ENCODE measurements at places on chromosomes 12 and 14.

DNA sequence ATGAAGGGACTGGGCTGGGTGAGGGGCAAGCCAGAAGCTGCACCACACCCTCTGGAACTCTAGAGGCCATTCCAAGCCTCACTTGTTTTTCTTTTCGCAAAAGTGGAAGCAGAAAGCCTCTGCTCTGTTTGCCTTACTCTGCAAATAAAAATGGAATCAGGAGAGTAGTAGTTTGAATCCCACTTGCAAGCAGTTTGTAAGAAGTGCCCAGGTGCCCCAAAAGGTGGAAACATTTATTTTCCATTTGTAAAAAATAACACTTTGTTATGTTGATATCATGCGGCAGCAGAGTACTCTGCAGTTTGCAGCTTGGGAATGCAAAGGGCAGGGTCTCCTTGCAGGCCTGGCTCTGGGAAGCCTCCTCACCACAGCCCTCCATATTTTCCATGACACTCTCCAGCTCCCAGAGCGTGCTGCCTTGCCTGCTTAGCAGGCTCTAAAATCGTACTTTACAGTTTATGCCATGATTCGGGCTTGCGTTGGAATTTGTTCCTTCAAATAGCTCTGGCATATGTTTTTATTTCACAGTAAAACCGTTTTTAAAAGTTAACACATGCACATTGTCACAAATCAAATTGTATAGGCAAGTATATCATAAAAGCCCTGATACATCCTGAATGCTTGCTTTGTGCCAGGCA lies 20.0 kb downstream of the TUNAR start:
- no peak for DNase-seq

DNA sequence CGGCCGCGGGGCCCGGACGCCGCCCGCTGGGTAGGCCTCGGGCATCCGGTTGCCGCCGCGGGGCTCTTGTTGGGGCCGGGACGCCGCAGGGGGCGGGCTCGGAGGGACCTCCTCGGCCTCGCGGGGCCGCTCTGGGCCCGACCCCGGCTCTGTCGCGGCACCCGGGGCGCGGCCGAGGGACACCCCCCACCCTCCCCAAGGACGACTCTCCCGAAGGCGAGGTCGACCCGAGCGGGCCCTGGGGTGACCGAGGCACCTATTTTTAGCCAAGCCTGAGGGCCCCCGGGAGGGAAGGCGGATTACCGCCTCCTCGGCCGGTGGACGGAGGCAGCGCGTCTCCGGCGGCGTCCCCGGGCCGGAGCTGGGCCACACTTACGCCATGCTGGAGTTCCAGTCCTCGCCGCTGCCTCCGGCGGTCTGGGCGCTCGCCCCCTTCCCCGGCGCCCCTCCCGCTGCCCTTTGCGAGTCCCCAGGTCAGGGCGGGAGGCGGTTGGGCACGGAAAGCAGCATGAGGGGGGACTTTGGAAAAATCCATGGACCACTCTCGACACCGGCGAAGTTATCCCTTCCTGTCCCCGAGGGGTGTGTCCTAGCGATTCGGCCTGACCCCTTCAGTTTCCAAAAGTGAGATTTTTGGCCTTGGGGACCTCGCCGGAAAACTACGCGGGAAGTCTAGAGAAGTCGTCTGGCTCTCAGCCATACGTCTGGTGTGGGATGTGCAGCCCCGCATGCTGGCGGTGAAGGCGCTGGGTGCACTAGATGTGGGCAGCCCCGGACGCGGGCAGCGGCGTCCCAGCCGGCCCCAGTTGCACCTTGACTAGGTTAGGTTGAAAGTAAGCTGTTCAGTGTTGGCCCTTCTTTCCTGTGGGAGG lies 699 bp downstream of the KTN1 start:
- DNase-seq, result peak; percentile 21

- no peak for DNase-seq
These were observed 170.7 kb downstream of the FOXN3 start for GRCh38 chr14:89246290-89246689.

DNA sequence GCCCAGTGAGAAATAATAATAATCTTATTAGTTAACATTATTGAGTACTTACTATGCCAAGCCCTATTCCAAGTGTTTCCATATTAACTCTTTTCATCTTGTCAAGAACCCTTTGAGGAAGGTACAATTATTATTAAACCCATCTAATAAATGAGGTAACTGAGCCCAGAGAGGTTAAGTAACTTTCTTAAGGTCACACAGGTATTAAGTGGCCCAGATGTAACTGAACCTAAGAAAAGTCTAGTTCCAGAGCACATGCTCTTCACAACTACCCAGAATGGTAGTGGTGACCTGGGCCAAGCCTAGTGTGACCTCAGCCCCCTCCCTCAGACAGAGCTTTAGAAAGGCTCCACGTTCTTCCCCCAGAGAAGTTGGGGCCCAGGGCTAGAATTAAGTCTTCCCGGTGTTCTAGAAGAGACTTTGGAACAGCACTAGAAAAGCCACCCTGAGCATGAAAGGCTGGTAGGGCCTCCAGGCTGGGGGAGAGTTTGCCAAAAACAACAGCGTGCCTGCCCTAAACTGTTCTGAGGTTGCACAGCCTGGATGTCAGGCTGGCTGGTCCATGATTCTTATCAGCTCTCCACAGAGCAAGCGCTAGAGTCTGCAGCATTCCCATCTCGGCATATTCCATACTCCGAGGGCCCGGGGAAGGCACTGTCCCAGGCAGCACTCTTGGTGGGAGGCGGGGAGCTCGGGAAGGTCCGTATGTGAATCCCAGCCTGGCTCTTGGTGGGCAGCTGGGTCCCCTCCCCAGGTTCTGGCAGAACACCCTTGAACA lies 41.3 kb upstream of the CTDSP2 start:
- DNase-seq, result peak; percentile 71

DNA sequence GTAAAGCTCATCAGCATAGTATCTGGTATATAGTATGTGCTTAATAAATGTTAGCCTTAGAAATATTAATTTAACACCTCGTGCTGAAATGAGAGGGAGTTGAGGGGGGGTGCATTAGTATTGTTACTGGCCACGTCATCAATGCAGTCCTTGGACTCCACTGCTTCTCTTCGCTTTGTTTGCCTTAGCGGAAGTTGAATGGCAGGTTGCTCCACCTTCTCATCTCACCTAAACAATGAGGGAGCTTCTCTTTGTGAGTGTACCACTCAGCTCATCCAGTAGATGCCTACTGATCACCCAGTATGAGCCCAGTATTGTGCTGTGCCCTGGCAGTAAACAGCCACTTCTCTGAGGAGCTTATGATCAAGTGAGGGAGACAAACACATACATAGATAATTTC lies 4.5 kb downstream of the TMEM117 start:
- no peak for DNase-seq

DNA sequence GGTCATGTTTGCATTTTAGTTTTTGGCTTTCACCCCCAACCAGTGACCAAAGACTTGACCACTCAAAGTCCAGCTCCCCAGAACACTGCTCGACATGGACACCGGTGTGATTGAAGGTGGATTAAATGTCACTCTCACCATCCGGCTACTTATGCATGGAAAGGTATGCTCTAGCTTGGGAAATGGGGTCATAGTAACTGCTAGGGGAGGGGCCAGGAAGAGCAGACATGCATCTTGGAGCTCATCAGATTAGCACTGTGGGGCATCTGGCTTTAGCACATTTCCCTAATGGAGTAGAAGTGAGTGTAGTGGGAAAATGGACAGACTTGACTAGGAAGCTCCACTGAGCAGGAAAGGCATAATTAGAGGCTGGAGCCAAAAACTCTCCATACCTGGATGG lies 2.8 kb downstream of the PCBP2 start:
- DNase-seq, result no peak

DNA sequence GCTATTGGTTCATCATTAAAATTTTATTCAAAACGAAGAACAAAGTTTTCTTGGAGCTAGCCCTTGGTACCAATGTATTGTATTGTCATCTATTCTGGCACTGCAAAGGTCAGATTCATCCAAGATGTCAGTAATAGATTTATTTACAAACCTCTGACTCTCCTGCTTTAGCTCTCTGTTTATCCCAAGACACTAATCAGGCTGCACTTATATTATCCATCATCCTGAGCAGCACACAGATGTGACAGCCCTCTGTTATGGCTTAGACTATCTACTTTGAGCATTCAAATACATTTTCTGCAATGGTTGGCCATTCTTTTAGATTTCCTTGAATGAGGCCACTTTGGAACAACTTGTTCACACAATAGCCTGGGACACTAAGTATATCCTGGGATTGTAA lies 5.0 kb upstream of the PTPRR start:
- DNase-seq, result no peak
